ENCODE measurements at places on chromosomes 16 and 17.

DNA sequence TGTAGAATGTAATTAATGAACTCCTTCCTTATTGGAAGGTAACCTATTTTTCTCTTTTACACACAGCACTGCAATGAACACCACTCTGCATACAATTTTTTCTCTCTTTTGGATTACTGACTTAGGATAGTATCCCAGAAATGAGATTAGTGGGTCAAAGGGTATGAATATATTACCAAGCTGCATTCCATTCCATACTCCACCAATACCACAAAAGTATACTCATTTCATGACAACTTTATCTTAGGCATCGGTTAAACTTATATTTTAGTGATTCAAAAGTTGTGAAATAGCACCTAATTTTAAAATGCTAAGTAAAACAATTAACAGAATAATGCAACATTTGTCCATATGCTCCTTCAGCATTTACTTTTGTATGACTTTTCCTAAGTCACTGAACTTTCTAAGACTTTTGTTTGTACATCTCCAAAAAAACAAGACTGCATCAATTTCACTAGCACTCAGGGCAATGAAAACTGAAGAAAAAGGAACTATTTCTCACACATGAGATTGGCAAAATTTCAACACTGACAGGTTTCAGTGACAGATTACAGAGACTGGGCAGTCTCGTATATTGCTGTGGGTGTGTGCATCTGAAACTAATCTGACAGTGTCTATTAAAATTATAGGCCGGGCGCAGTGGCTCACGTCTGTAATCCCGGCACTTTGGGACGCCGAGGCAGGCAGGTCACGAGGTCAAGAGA lies 32.1 kb downstream of the HELZ start:
- no peak for DNase-seq

DNA sequence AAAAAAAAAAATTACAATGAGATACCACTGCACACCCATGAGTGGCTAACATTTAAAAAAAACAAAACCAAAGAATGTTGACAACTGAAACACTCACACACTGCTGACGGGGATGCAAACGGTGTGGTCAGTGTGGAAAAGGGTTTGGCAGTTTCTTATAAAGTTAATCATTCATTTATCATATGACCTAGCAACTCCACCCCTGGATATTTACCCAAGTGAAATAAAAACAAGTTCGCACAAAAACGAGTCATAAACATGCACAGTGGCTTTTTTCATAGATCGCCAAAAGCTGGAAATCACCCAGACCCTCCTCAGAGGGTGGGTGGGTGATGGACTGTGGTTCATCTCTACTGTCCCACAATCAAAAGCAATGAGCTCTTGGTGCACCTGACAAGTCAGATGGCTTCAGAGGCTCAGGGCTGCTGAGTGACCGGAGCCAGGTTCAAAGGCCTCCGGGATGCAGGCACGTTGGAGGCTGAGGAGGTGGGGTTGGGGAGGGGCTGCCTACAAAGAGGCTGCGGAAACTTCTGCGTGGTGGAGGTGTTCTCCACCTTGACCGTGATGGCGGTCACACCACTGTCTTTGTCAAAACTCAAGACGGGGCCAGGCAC lies 14.2 kb downstream of the RAB40B start:
- DNase-seq, result no peak

DNA sequence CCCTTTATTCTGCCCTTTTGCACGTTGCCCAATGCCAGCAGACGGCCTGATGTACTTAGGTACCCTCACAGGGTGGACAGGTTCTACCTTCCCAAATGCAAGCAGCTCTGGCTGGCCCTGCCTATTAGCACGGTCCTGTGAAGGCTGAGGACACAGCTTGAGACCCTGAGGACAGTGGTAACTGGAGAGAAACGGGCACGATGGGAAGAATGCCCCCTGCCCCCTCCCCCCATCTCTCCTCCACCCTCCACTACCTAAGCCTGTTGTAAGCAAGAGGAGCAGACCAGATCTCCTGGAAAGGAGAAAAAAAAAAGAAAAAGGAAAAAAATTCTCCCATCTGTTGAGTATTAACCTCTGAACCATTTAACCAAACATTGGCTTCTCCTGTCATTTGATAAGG lies 34.1 kb downstream of the MEOX1 start:
- no peak for DNase-seq

DNA sequence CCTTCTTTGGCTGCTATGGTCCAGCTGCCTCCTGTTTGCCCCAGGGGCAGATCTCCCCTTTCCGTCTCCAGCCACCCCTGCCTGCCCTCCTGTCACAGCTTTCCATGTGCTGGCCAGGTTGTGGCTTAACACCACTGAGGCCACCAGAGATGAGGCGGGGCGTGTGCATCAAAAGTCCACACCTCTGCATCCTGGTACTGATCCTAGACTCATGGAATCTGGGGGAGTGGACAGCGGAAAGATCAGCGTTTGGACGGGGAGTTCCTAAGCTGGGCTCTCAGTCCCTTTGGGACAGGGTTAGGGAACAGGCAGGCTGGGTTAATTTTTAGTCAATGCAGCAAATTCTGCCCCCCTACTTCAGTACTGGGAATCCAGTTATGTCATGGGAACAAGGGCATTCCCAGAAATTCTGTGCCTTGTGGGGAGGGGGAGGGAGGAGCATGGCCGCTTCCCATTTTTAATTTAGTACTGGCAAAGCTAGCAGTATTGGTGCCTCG lies 3.9 kb downstream of the IGFBP4 start:
- no peak for DNase-seq

DNA sequence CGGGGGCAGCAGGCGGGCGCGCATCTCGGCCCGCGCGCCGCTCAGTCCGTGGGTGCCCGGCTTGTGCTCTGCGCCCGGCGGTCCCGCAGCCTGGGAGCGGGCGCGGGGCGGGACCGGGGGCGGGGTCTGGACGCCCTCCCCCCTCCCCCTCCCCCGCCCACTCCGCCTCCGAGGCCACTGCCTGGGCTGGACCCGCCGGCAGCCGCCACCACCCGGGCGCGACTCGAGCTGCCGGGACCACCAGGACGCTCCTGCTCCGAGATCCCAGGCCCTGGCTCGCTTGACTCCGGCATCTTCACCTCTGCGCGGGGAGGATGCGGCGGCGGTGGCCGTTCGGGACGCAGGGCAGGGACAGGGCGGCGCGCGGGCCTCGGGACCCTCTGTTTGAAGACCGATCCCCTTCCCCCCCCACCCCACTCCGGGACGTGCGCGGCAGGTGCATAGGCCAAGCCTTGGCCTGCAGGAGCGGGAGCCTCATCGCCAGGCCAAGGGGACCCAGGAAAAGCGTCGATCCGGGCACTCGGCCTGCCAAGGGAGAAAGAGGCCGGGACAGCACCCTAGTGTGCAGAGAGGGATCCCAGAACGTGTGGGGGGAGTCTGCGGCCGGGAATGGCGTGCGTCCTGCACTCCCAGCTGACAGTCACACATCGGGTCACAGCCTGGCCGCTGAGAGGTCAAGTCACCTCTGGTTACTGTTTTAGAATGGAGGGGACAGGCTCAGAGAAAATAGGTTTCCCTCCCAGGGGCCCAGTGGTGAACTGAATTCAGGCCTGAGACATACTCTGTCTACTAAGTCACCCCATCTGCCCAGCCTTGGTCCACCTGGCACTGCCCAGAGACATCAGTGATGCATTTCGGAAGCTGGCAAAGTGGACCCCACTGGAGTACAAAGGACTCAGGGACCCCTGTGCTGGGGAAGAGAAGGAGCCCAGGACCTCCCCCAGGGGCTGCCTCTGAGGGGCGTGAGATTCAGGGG lies at the start of gene HS3ST6:
HS3ST6 (minus strand) TSS at position 65 of the 976 bp plus-strand sequence. CDS start 92 bp downstream, outside the sequence.
- DNase-seq, result no peak

DNA sequence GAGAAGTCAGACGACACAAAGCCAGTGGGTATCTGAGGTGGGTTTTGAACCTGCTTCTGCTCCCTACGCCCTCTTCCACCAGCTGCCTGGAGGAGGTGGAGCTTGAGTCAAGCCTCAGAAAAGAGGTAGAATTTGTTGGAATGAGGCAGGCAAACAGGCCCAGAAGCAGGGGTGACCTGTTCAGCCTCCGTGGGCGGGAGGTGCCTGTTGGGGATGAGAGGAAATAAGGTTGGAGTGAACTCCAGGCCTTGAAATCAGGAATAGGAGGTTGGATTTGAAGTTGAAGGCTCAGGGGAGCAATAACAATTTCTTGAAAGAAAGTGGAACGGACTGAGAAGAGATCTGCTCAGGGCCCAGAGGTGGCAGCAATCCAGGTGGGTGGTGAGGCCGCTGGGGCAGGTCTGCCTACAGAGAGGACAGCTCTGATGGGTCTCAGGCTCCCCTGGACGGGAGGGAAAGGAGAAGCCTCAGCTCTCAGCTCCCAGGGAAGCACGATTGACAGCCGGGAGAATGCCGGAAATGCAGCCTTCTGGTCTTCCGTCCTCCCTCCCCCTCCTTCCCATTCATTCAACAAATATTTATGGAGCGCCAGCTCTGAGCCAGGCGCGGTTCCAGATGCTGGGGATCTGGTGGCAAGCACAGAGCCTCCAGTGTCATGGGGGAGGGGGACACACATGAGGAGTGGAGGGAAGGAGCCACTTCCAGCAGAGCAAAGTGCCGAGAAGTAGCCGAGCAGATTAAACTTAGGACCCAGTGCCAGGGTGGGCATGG lies 61.9 kb upstream of the CIBAR2 start:
- no peak for DNase-seq

GRCh38 chr17:76599694-76600460 lies 14.2 kb upstream of the ST6GALNAC2 start:
- DNase-seq, result no peak

DNA sequence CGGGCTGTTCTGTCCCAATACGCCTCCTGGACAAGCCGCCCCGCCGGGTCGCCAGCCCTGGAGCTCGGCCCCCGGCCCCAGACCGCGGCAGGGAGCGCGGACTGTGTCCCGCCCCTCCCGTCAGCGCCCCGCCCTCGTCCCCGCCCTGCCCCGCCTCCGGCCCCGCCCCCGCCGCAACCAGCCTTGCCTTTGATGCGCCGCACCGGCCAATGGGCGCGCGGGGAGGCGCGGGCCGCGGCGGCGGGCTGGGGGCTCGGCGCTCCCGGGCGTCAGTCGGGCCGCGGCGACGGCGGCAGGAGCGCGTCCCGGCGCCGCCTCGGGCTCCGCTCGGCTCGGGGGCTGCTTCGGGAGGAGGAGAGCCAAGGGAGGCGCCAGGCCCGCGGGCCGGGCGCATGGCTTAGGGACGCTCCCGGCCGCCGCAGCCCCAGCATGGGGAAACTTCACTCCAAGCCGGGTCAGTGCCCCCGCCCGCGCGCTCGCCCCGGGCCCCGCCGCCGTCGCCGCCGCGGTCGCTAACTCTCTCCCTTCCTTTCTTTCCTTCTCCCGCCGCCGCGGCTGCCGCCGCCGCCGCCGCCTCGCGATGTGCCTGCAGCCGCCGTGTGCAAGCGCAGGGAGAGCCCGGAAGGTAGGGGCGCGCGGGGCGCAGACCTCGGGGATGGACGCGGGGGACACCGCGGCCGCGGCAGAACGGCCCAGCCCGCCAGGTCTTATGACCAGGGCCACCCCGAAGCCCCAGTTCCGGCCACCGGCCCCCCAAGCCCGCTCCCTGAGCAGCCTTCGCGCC lies at the start of gene NKD1:
NKD1 (plus strand) TSS at position 272 of the 784 bp plus-strand sequence; CDS start at position 430, 158 bp downstream.
- DNase-seq, result peak; percentile 64

GRCh38 chr16:73143002-73143401 lies 95.1 kb upstream of the ZFHX3 start:
- no peak for DNase-seq

DNA sequence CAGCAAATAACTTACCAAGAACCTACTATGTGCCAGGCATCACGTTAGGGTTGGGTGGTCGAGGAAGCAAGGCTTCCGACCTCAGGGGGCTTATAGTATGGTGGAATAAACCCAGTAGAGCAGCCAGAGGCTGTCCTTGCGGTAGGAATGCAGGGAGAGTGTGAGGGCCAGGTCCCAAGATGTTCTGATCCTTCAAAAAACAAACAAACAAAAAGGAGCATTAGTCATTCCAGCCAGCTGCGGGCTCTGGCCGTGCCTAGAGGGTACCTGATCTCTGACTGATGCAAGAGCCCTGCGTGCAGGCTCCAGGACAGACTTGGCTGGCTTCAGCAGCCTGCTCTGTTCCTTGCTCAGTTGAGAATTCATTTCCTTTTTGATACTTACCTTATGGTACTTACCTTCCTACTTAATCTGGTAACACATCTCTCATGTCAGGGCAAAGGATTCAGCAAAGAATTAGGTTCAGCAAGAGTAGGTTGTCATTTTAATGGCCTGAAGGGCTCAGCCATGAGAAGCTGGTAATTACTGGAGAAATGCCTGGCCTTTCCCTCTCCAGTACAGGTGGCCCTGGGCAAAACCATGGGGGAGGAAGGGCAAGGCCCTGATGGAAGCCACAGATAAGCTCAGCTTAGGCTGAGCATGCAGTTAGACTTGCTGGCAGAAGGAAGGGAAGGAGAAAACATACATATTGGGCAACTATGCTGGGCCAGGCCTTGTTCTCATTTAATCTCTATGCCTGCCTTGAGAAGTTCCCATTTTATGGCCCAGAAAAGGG lies 18.4 kb downstream of the CYB5D2 start:
- no peak for DNase-seq
